ENCODE measurements at places on chromosomes 1 and 21. TPM values are rescaled to one million over a fixed set of nuclear protein-coding genes. Genes with fewer than 3 reads are reported as not detected.

DNA sequence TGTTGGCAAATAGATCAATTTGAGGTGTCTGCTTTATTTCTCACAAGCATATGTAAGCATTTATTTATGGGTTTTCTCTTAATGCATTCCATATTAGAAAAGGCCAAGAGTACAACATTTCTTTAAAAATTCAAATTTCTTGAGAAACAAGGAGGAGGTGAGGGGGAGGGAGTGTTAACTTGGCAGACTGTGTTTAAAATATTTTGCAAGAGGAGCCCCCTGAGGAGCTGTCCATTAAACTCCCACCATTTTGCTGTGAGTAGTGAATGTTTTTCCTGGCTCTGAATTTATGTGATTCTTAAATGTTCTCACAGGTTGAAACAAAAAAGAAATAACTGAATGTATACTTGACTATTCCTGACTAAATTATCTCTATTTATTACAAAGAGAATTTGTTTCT is 363.8 kb downstream of the PTPRC start:
- H3K36me3 ChIP-seq: no peaks in the 10 kb centered on the region
- H3K27ac ChIP-seq: no peak overlapping the region
- no peaks in the 10 kb centered on the region for H3K27me3 ChIP-seq
- DNase-seq: no peak
- H3K4me1 ChIP-seq: no peaks in the 10 kb centered on the region
- no peak overlapping the region for H3K4me3 ChIP-seq

GRCh38 chr21:41156142-41156541 is 11.8 kb upstream of the BACE2 start:
- no peaks in the 10 kb centered on the region for H3K36me3 ChIP-seq
- H3K4me3 ChIP-seq: no peak overlapping the region
- no peaks in the 10 kb centered on the region for H3K27me3 ChIP-seq
- H3K4me1 ChIP-seq: no peaks in the 10 kb centered on the region
- DNase-seq: no peak

GRCh38 chr1:214439352-214440119 is 111.9 kb downstream of the PTPN14 start:
- H3K27me3 ChIP-seq: no peaks in the 10 kb centered on the region
- peak; percentile 92 for DNase-seq
- peaks cover 31% of the 10 kb centered on the region for H3K4me1 ChIP-seq
- H3K4me3 ChIP-seq: no peak overlapping the region
- H3K36me3 ChIP-seq: no peaks in the 10 kb centered on the region
- H3K27ac ChIP-seq: peak overlapping the region; percentile 94

DNA sequence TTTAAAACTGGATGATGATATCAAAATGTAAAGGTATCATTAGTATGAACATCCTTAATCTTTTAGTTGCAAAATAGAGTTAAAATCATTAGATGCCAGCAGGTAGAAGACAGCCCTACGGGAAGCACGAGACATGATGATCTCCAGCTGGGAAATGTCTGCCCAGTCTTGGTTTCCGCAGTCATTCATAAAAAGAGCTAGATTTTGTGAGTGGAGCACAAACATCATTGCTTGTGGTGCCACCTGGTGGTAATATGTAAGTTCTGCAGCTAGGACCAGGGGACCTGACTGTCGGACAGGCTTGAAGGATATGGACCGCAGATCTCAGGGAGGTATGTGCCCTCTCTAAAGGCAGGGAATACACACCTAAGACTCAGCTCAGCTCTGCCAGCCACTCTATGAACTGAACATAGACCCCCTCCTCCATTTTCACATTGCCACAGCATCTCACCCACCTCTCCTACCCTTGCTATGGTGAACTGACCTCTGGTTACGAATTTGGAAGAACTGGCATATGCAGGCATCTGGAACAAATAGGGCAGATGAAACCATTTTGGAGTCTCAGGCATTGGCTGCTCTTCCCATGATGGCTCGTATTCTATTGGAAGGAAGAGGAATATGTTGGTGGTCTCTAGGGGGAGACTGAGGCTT is 9.2 kb downstream of the FCMR start:
- peaks cover 10% of the 10 kb centered on the region for H3K27me3 ChIP-seq
- H3K27ac ChIP-seq: no peak overlapping the region
- DNase-seq: peak; percentile 69
- no peaks in the 10 kb centered on the region for H3K36me3 ChIP-seq

- no peak overlapping the region for H3K27ac ChIP-seq
- no peak overlapping the region for H3K4me3 ChIP-seq
- no peak for DNase-seq
- no peaks in the 10 kb centered on the region for H3K27me3 ChIP-seq
- no peaks in the 10 kb centered on the region for H3K36me3 ChIP-seq
Observed at GRCh38 chr1:109882288-109883245, 28.1 kb upstream of the CSF1 start.

DNA sequence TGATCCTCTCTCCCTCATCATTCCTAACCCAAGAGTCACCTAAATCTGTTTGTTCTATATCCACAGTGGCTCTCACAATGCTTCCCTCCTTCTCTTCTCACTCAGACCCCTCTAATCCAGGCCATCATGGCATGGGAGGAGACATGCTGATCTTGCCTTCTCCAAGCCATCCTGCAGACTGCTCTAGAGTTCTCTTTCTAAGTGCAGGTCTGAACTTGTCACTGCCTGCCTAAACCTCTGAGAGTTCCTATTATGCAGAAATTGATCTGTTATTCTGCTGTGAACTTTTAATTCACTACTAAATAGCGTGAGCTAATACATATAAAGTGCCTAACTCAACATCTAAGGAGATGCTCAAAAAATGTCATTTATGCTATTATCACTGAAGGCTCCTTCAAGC is 26.8 kb downstream of the LAMC2 start:
- H3K36me3 ChIP-seq: no peaks in the 10 kb centered on the region
- DNase-seq: no peak
- no peak overlapping the region for H3K4me3 ChIP-seq
- no peaks in the 10 kb centered on the region for H3K4me1 ChIP-seq

- DNase-seq: no peak
- H3K4me3 ChIP-seq: no peak overlapping the region
- H3K27ac ChIP-seq: no peak overlapping the region
- no peaks in the 10 kb centered on the region for H3K4me1 ChIP-seq
- no peaks in the 10 kb centered on the region for H3K36me3 ChIP-seq
- H3K27me3 ChIP-seq: no peaks in the 10 kb centered on the region
Observed at GRCh38 chr1:177799746-177800145, 170.1 kb downstream of the SEC16B start.

GRCh38 chr1:52928015-52928404 is 934 bp downstream of the SCP2 start:
- DNase-seq: no peak
- peak overlapping the region; percentile 87 for H3K27ac ChIP-seq
- no peaks in the 10 kb centered on the region for H3K4me1 ChIP-seq
- no peaks in the 10 kb centered on the region for H3K36me3 ChIP-seq

- DNase-seq: no peak
- H3K36me3 ChIP-seq: no peaks in the 10 kb centered on the region
- H3K27ac ChIP-seq: no peak overlapping the region
- no peak overlapping the region for H3K4me3 ChIP-seq
Observed at GRCh38 chr1:56922070-56922469, 43.7 kb downstream of the C8B start.

ATAD3C gene
- 0.17 TPM for total RNA-seq

CELSR2 gene
- 6.2 TPM for total RNA-seq

TMPRSS15 gene
- total RNA-seq: not detected
